T1000 (cell line): ENCODE measurements at places on chromosomes 1 and 21.

GRCh38 chr1:8055973-8056372, 29.9 kb upstream of the ERRFI1 start:
- no peak for DNase-seq

GRCh38 chr1:197666769-197667285, 108.5 kb downstream of the DENND1B start:
- no peak for DNase-seq

DNA sequence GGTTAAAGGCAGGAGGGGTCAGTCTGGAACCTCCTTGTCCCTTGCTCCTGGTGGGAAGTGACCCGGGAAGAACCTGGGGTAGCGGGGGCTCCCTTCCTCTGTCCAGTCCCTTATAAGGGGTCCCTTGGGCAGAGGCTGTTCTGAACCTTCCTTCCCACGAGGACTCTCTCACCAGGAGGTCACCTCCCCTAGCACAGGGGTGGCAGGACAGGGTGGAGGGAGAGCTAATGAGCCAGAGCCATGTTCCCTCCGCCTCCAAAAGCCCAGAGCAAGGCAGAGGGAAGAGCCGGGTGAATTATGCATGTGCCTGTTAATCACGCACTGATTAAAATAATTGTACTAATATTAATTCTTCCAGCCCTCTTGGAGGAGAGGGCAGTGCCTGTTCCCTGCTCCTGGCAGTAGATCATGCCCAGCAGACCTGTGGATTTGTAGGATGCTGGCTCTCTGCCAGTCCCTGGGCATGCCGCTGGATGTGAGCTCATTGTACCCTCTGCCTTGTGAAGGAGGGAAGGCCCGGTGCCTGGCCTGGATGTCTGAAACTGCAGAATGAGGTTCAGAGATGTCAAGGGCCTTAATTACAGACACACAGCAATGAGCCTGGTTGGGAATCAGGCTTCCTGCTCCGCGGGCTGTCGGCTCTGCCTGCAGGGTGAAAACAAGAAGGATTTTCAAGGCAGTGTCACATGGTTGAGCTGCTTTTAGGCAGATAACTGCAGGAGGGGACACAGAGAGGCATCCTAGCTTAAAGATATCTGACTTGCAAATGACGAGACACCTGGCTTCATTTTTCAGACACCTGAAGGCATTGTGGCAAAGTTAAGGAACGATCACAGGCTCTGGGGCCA, 68.2 kb downstream of the IGSF21 start:
- no peak for DNase-seq

- DNase-seq = no peak
These were observed 233.8 kb downstream of the TTLL7 start for GRCh38 chr1:83765125-83765524.

- peak; percentile 42 for DNase-seq
These were observed 15.6 kb downstream of the RD3 start for GRCh38 chr1:211476200-211476849.

DNA sequence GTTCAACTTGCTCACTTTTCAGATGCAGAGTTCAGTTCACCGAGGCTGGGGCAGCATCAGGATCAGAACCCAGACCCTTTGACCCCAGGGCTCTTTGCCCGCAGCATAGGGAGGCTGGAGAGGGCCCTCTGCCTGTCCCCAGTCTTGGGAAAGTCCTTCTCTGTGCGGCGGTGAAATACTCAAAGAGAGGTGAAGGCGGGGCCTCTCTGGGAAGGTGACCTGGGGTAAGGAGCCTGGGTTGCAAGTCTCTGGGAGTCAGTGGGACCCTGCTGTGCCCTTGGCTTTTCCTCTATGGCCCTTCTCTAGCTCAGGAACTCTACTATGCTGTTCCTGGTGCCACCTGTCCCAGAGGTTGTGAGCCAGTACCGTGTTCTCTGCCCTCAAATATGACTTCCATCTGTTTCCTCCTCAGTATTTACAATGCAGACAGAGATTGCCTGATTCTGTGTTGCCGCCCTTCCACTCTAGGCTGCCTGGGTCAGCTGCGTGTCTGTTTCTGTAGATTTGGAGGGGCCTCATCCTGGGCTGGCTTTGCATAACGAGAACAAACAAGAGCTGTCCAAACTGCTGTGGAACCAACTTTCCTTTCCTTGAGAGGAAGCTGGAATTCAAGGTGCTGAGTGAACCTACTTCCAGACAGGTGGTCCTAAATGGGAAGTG, 18.7 kb upstream of the ZBTB21 start:
- no peak for DNase-seq

DNA sequence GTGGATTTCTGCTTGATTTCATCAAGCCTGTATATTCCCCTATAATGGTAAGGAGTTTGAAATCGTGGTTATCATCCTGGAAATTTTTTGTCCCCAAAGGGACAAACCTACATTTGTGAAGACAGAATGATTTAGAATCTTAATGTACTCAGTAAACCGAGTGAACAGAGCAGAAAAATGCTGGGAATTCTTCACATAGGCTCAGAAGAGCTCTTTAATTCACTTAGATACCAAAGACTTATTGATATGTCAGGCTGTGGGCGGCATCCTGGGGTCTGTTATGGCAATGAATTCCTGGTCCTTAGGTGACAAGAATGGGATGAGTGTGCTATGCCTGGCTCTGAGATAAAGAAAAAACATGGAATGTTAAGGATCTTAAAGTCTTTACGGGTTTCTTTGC, 74.9 kb downstream of the ROR1 start:
- DNase-seq = no peak

DNA sequence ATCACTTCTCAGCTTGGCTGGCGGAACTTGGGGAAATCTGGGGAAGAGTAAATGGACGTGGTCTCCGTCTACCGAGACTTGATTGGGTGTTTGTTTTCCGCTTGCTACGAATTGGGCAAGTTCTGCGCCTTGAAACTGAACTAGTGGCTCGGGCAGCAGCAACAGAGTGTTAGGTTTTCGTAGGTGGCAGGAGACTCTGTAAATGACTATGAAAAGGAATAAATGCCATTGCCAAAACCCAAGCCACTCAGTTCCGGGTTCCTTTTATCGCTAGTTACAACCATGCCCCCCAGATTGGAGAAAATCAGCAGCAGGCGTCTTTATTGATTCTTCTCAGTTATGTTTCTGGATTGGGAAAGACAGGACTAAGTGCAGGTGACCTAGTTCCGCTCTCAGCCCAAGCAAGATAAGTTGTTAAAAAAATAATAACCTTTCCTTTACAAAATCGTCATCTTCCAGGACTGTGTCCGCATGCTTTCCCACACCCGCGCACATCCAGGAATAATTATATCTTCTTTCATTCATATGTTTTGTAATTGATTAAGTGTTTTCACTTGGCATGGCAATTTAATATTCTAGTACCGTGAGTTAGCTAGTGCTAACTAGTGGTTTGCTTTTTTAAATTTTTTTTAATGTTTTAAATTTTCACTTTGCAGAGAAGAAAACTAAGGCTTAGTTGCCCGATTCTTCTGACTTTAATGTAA, 3.4 kb downstream of the LHX9 start:
- no peak for DNase-seq

DNA sequence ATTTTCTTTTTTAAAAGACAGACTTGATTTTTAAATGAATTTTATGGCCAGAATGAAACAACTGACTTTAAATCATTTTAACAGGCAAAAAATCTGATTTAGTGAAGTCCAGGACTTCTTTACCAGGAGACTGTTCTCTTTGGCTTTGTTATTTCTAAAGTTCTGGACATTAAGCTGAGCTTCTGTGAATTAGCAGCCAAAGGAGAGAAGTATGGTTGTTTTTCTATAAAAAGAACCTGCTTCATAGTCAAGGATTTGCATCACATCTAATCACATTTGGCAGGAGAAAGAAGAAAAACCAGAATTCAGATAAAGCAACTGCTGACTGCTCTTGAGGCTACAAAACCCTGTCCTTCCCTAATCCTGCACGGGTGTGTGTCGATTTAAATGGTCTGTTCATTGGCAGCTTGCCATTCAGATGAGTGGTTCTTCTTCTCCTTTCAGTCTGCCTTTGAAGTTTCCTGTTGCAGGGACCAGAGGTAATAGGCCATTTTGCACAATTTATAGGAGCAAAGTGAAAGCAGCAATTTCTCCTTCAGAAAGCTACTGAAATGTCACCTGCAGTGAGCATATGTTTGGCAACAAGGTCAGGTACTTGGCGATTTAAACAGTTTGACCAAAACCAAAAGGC, 215.4 kb downstream of the OLFM3 start:
- DNase-seq = no peak

DNA sequence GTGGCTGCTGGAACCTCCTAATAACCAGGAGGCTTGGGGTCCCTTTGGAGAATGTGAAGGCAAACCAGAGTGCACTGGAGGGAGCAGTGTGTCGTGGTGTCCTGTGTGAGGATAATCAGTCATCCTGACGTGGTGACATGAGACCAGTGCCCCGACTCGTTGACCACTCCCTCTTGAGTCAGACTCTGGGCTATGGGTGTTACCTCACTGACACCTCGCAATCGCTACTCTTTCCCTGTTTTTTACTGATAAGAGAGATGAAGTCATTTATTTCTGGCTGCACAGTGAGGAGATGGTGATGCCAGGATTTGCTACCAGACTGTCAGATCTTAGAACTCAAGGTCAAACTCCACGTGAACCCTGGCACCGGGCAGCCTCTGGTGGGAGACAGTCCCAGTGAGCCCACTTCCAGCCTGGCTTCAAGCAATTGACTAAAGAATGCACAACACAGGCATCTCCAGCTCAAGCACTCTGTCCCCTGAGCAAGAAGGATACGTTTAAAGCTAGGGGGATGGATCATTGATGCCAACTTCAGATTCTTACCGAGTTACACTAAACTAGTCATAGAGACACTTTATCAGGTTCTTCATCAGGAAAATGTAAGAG, 30.3 kb downstream of the UBASH3A start:
- DNase-seq = no peak

GRCh38 chr21:39681845-39682244, 63.1 kb upstream of the IGSF5 start:
- DNase-seq = no peak

DNA sequence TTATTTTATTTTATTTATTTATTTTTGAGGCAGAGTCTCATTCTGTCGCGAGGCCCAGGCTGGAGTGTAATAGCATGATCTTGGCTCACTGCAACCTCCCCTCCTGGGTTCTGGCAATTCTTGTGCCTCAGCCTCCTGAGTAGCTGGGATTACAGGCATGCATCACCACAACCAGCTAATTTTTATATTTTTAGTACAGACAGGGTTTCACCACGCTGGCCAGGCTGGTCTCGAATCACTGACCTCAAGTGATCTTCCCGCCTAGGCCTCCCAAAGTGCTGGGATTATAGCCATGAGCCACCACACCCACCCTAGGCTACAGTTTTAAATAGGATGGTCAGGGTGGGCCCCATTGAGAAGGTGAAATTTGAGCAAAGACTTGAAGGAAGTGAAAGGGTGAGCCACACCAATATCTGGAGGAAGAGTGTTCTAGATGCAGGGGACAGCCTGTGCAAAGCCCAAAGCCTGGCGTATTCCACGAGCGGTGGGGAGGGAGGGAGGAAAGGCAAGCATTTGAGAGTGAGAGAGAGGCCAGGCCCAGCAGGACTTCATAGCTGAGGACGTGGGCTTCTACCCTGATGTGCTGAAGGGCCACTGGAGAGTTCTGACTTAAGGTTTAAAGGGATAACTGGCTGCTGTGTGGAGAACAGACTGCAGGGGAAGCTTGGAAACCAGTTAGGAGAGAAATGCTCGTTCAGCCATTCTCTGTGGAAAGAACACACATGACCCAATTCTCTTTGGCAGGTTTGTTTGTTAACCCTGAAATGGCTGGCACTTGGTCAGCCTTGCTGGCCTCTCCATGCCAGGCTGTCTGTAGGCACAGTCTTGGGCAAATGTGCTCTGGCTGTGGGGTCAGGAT, 62.6 kb upstream of the FAM20B start:
- no peak for DNase-seq

DNA sequence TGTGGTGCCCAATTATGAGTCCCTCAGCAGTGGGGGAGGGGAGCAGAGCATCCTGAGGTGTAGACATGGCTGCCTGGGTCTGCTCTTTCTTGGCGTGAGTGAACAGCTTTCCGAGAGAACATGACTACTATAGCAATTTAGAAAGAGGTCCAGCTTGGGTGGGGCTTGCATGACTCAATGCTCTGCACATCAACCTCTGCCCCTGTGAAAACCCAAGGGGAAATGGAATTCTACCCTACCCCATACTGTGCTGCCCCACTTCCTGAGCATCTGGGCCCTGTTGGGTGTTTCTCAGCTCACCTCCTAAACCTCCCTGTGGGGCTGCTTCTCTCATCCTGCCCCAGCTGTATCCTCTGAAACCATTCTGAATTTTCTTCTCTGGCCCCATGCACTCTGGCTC, 8.2 kb upstream of the AZIN2 start:
- DNase-seq = no peak

DNA sequence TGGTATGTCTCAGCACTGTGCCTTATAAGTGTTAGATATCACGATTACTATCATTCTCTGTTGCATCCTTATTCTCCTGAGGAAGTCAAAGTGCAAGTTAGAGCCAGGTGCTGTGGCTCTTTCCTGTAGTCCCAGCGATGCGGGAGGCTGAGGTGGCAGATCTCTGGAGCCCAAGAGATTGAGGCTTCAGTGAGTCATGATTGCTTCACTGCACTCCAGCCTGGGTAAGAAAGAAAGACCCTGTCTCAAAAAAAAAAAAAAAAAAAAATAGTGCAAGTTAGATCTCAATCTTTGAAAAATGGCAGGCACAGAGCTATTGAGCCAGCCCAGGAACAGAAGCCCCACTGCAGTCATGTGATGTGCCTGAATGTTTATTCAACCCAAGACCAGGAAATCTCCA, 147.8 kb upstream of the POGK start:
- no peak for DNase-seq

DNA sequence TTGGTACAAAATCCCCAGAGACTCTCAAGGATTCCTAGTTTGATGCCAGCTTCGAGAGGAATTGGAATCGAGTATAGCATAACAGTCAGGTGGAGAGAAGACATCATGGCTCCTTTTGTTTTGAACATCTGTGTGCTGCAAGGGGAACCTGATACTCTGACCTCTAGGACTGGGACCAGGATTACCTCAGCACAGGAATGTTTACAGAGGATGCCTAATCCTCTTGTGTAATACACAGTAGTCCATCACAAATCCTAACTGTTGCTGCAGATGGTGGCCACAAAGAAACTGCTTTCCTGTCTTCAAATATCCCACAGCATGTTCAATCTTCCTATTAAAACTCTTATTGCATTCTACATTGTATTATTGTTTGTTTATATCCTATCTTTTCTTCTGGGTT, 111.8 kb upstream of the PRMT6 start:
- no peak for DNase-seq

DNA sequence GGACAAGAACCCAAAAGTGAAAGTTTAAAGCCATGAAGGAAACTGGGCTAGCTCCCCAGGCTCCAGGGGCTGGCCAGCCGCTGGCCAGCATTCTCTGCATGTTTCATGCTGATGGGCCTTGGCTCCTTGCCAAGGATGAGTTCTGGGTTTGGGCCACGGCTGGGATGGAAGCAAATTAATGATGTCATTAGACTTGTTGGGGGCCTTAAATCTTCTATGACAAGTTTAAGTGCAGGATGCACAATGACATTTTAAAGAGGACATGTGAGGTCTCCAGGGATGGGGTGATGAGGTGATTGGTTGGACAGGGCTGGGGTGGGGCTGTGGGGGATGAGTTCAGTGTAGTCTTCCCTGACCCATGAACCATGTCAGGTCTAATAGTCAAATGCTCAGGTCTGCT, 199.6 kb downstream of the TRABD2B start:
- no peak for DNase-seq

GRCh38 chr1:91707114-91707889, 178.6 kb downstream of the TGFBR3 start:
- no peak for DNase-seq
